ENCODE measurements at places on chromosomes 3 and 15.

- no peak for DNase-seq
Measured at GRCh38 chr15:60519218-60519617, 40.3 kb upstream of the ICE2 start.

DNA sequence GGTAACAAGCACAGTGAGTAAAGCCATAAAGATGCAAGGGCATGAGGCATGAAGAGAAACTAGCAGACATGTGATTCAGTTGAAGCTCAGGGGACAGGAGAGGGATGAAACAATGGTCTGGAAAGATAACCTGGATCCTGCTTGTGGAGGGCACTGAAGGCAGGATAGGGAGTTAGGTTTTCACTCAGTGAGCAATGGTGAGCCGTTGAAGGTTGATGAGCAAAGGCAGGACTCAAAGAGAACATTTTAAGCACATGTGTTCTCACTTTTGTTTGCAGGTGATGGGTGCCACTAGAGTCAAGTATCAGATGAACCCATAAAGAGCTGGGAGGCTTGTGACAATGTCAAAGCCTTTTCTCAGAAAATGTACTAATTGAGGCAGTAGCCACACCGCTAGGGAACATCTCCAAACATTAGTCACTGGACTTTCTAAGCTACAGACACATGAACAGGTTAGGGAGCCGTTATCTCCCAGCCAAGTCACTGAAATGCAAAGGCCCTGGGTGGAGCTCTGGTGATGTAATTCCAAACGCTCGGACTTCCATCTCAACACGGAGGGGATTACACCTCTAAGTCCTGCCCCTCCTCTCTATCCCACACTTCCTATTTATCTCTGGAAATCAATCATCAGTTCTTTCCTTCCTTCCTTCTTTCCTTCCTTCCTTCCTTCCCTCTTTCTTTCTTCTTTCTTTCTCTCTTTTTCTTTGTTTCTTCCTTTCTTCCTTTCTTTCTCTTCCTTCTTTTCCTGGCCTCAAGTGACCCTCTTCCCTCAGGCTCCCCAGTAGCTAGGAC, 22.7 kb downstream of the KLHL6 start:
- DNase-seq: no peak

GRCh38 chr3:2992534-2992933, 117.6 kb downstream of the IL5RA start:
- DNase-seq: no peak

- peak; percentile 70 for DNase-seq
Measured at GRCh38 chr3:105362021-105362665, 4.6 kb upstream of the ALCAM start.

GRCh38 chr3:42544492-42545283, 37.1 kb downstream of the SEC22C start:
- DNase-seq: peak; percentile 8

- no peak for DNase-seq
Measured at GRCh38 chr3:14237457-14237856, 58.8 kb downstream of the LSM3 start.

GRCh38 chr3:10873415-10873814, 57.4 kb downstream of the SLC6A11 start:
- DNase-seq: no peak

DNA sequence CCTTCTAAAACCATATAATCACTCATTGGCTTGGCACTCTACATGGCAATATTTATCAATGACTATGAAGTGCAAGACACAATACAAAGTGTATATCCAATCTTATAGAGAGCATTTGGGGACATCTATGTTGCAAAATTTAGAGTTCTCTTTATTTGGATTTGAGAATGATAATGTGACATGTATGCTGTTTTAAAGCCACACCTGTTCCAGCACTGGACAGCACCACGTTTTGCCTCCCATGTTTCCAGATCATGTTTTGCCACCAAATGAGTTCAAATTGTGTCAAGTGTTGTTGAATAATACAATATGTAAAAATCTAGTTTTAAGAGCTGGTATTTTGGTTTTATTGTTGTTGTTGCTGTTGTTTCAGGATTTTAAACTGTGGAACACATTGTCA, 33.3 kb upstream of the GOLGA8A start:
- no peak for DNase-seq

DNA sequence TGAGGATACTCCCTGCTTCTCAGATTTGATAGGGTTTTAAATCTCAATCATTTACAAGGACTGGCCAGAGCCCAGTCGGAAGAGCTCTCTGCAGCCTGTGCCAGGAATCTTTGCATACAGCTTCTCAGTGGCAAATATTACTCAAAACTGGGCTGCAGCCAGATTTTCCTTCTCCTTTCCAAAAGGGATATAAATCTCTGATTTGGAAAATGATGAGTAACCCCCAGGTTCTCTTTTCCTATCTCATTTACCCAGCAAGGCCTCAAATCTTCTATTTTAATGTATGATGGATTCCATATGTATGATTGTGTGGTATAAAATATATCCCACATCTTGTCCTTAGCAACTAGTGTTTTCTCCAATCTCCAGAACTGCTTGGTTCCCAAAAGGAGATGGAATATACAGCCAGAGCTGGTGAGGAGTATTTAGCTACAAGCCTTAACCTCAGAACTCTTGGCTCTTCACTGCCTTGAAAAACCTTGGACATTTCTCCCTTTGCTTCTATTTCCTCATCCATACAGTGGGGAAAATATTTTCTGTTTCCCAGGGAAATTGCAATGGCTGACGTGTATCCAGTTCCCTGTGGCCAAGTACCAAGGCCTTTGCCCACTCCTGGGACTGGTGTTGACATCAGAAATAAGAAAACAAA, 114.4 kb downstream of the ATG7 start:
- DNase-seq: no peak

DNA sequence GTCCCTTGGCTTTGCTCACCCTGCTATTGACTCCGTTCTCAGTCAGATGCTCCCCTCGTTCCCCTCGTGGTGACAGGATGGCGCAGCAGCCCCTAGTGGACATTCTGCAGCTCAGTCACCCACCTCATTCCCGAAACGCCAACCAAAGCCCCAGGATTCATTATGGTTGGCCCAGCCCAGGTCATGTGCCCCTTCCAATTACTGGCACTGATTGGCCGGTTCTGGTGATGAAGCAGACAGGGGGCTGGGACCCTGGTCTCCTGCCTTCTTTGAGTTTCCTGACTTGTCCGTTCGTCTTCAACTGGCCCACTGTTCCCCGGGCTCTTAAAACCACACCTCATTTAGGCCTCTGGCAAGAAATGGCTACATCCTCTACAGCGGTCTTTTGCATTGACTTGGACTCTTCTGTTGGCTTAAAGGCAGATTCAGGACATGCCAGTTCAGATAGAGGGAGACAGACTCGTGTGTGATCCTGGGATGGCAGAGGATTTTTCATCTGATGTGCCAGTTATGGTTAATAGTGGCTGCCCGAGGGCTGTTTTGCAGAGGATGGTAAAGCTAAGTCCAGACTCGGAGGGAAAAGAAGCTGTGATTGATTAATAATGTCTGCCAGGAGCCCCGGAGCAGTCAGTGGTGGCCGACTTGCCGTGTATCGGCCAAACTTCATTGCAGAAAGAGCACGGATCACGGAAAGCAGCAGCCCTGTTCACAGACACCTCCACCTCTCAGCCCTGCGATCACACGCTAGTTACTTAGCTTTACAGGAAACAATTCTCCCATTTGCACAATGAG, 37.8 kb downstream of the LSM3 start:
- DNase-seq: no peak

- DNase-seq: peak; percentile 38
Measured at GRCh38 chr3:111072031-111072921, 660 bp downstream of the NECTIN3 start.

DNA sequence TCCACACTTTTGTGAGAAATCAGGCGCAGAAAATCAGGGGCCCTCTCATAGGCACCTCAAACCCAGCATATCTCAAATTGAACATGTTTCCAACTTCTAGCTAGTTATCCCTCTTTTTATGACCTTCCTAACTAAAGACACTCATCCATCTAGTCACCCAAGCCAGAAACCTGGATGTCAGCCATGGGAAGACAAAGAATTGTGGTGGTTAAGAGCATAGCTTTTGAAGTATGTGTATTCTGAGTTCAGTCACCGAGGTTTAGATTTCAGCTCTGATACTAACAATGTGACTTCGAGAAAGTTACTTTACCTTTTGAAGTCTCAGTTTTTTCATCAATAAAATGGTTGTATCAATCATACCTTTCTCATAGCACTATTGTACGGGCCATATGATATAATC, 495.5 kb downstream of the NLGN1 start:
- DNase-seq: peak; percentile 86

DNA sequence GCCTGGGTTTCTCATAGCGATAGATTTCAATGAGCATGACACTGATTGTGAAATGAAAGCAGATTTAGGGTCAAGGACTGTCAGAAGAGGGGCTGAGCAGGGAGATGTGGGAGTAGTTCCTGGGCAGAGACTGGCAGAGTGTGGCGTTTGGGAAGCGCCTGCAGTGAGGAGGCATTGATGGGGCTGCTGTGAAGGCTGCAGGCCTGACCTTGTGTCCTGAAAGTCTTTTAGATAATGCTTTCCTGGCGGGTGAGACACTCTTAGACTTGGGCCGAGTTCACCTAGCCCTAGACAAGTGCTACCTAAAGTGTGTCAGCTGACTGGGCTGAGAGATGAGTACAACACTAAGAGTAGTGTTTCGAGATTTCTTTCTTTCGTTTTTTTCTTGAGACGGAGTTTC, 20.7 kb downstream of the USP13 start:
- no peak for DNase-seq

GRCh38 chr3:81419228-81419627, 342.2 kb downstream of the GBE1 start:
- DNase-seq: peak; percentile 7
